Neural crest cell (in vitro differentiated cells): ENCODE measurements at places on chromosomes 5 and 9. TPM values are rescaled to one million over a fixed set of nuclear protein-coding genes. Genes with fewer than 3 reads are reported as not detected.

The KCNN2 gene
- 1.9 and 2.7 TPM in 2 replicates for total RNA-seq

The NTRK2 gene
- total RNA-seq: 20.1 and 20.6 TPM in 2 replicates

The ADGRV1 gene
- 43.4 and 45.0 TPM in 2 replicates for total RNA-seq

The IGIP gene
- total RNA-seq: 1.1 and 1.4 TPM in 2 replicates

The FUBP3 gene
- total RNA-seq: 66.3 and 67.7 TPM in 2 replicates

The SPINK5 gene
- 10.6 and 12.9 TPM in 2 replicates for total RNA-seq

The SPINK7 gene
- not detected in 2 replicates for total RNA-seq

The MED7 gene
- total RNA-seq: 11.6 and 11.7 TPM in 2 replicates

The ZNF883 gene
- total RNA-seq: 8.7 TPM in 2 replicates

GRCh38 chr5:4212981-4213819, 617.6 kb downstream of the IRX1 start:
- no peak for DNase-seq

GRCh38 chr9:134028575-134029247, 3.4 kb downstream of the BRD3OS start:
- no peak for DNase-seq

- DNase-seq: no peak
Measured at GRCh38 chr9:135739271-135740220, 37.6 kb downstream of the KCNT1 start.

DNA sequence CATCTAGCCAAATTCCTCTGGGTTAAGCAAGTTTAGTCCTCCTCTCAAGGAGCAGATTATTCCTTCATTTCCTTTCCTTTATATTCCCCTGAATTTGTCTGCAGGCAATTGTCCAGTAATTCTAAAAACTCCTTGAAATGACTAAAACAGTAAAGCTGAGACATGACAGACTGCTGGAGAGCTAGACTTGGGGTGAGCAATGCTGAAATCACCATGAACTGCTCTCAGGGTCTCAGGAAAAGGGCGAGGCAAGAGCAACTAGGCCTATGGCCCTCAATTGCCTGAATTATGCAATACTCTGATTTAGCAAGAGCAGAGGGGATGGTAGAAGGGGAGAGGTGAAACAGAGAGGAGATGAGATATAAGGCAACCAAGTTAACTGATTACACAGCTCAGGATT, 172.9 kb upstream of the NREP start:
- no peak for DNase-seq

DNA sequence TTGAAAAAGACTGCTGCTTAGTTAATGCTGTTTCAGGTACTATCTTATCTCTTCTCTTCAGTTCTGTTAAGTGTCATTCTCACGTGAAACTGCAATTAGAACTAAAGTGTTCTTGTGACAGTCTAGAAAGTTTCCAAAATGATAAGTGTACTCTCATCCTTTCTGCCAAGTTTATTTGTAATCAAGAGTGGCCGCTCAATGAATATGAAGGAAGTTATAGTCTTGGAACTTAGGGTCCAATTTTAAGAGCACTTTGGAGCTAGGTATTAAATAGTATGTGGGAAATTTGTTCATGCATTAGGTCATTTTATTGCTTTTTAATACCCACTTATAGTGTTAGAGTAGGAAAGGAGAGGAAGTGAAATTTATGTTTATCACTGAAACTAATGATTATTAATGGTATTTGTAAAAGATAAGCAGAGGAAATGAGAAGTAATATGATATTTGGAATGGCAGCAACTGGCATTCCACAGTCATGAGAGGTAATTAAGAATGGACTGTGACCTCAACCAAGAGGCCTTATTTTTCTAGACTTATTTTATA, 20.4 kb downstream of the XRCC4 start:
- DNase-seq: no peak

DNA sequence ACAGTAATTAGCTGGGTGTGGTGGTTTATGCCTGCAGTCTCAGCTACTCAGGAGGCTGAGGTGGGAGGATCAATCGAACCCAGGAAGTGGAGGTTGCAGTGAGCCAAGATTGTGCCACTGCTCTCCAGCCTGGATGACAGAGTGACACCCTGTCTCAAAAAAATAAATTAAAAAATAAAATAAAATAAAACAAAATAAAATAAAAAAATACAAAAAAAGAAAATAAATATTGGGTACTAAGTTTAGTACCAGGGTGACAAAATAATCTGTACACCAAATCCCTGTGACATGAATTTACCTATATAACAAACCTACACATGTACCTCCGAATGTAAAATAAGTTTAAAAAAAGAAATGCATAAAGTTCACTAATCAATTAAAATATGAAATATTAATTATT, 666.0 kb upstream of the CDH18 start:
- no peak for DNase-seq

DNA sequence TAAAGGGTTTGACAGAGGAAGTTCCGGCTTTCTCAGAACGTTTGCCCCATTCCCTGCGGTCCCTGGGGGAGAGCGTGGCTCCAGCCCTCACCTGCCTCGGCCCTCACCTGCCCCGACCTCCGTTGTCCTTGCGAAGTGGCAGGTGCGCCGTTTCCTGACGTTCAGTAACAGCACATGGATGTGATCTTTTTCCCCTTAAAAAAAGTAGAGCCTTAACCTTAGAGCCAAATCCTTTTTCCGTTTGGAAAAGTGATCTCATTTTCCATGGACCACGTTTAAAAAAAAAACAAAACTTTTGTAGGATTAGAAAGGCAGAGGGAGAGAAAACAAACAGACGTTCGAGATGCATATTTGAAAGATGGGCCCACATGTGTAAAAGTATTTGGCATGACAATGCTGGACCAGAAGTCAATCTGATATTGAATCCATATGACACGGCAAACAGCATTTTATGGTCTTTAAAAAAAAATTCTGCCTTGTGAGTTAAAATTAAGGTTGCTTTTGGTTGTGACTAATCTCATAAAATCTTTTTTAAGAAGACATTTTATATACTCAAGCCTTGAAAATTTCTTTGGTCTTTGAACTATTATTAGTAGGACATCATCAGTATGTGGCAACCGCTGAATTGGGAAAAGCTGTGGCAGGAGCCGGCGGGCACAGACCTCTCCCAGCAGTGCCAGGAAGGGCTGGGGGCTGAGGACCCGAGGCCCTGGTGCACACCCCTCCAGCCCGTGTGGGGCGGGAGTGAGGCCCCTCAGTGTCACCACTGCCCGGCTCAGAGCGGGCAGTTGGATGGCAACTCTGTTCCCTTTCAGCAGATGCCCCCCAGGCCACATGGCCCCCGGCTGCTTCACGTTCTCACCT, 42.5 kb upstream of the EXOC3 start:
- no peak for DNase-seq

GRCh38 chr5:169339869-169340268, 38.9 kb upstream of the SLIT3 start:
- DNase-seq: no peak

- DNase-seq: peak; percentile 26
Measured at GRCh38 chr5:61631438-61631941, 299.4 kb downstream of the ZSWIM6 start.

DNA sequence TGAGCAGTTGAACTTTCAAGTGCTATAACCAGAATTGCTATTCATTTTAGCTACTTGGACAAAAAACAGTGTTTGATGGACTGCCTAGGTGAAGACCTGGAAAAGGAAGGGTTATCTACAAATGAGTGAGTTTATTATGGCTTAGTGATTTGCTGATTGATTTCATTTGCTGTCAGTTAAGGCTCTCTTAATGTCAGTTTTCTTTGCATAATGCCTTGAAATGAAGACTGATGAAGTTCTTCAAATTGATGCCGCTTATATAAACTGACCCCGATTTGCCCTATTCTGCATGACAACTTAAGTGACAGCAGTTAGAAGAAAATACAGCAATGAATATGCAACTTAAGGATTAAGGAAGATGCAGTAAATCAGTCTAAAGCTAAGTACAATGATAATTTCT, 332.6 kb downstream of the CCDC171 start:
- no peak for DNase-seq

DNA sequence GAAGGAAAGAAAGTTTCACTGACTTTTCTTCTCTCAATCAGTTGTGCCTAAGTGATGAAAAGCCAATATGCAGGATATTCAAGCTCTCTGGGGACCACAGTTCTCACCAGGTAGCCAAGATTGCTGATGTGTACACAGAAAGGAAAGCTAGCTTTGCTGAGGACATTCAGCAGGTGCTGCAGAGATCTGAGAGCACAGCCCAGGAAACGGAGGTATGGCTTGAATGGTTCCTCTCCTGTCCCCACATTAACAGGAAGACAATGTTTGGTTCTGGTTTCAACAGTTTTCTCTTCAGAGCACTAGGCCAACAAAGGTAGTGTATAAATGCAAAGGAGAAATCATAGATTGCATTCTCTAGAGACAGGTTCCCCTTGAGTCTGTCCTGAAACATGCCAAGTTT, 69.6 kb downstream of the PTPDC1 start:
- no peak for DNase-seq

GRCh38 chr9:94490465-94490864, 64.4 kb upstream of the PCAT7 start:
- DNase-seq: no peak
